HTR-8/SVneo (cell line): ENCODE measurements at places on chromosomes 3 and 15.

DNA sequence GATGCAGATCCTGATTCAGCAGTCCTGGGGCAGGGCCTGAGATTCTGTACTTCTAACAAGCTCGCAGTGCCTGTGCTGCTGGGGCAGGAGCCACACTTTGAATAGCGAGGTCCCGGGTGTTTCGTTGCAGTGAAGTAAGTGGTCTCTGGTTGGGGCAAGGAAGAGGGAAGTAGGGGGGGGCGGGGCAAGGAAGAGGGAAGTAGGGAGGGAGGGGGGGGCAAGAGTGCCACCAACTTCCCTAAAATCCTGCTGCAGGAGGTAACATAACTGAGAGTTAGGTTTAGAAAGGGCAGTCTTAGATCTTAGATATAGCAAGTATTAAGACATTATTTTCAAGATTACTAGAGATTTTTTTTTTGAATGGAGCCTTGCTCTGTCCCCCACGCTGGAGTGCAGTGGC lies 35.5 kb downstream of the CRTAP start:
- DNase-seq: no peak

DNA sequence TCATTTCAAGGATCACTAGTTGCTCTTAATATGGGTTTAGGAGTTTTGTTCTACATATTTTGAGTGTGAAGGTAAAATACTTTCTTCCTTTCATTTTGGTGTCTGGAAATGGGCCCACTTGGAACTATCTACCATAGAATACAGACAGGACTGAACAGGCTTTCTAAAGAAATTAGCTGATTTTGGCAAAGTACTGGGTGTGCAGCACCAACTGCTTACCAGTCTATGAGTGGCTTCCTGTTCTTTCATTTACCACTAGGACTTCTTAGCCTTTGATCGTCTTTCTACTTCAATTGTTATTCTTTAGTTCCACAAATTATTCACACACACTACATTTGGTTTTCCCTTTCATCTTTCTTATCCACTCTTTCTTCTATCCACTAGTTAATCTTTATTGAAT lies 1196.3 kb downstream of the ROBO1 start:
- DNase-seq: no peak

GRCh38 chr3:30649572-30650318 lies 43.3 kb downstream of the TGFBR2 start:
- no peak for DNase-seq

GRCh38 chr15:82130248-82130647 lies 84.4 kb upstream of the MEX3B start:
- no peak for DNase-seq

DNA sequence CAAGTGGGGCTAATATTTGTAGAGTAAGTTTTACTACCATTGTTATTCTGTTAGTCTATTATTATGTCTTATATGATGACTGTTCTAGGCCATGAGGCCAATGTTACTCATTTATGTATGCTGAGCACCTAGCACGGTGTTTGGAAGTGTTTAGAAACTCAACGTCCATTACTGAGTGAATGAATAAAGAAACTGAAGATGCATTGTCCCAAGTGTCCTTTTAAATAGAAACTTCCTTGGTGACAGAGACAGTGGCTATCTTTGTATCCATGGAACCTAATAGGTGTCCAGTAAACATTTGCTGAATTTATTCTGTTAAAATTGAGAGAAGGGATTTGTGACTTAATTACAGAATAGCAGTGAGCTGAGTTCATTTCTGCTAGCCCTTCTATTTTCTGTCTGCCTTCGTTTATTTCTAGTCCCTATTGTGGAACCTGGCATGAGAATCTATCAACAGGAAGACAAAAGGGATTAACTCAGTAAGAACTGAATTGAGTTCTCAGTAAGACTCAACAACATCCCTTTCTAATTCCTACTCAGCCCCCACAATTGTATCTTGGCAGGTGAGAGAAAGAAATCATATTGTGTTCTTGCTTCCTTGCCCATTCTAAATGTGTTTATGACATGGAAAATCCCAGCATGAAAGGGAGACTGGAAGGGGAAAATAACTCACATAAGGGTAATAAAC lies 246.6 kb upstream of the LRRC3B start:
- DNase-seq: no peak

DNA sequence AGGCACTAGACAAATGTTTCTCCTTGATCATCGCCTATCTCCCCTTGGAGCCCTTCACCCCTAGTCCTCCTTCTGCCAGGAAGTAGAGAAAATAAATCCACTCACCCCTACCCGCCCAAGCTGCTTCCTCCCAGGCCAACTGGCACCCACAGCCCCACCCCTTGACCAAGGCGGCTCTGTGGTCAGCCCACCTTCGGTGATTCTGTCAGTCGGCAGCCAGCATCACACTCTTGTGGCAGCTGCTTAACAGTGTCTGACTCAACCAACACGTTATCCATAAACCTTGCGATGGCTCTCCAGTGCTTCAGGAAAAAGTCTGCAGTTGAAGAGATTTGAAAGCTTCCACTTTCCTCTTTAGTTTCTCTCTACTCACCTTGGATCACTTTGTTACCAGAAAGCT lies 7.6 kb downstream of the SHF start:
- DNase-seq: no peak

GRCh38 chr3:196192036-196192523 lies 19.1 kb downstream of the ZDHHC19 start:
- DNase-seq: no peak

GRCh38 chr3:13628841-13629551 lies 80.1 kb downstream of the FBLN2 start:
- no peak for DNase-seq

- DNase-seq: no peak
These were observed 36.4 kb downstream of the DNAH1 start for GRCh38 chr3:52352566-52352965.

DNA sequence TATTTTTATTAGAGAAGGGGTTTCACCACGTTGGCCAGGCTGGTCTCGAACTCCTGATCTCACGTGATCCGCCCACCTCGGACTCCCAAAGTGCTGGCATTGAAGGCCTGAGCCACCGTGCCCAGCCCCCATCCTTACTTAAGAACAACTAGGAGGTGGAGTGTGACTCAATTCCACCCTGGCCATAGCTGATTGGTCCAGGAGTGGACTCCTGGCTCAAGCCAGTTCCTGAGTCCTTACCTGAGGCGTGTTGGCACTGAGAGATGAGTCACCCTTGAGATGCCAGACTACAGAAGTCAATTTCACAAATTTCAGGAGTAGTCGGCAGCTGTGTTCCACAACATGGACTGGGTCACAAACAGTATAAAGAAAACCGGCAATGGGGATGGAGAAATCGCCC lies 124.2 kb downstream of the SHQ1 start:
- DNase-seq: no peak

DNA sequence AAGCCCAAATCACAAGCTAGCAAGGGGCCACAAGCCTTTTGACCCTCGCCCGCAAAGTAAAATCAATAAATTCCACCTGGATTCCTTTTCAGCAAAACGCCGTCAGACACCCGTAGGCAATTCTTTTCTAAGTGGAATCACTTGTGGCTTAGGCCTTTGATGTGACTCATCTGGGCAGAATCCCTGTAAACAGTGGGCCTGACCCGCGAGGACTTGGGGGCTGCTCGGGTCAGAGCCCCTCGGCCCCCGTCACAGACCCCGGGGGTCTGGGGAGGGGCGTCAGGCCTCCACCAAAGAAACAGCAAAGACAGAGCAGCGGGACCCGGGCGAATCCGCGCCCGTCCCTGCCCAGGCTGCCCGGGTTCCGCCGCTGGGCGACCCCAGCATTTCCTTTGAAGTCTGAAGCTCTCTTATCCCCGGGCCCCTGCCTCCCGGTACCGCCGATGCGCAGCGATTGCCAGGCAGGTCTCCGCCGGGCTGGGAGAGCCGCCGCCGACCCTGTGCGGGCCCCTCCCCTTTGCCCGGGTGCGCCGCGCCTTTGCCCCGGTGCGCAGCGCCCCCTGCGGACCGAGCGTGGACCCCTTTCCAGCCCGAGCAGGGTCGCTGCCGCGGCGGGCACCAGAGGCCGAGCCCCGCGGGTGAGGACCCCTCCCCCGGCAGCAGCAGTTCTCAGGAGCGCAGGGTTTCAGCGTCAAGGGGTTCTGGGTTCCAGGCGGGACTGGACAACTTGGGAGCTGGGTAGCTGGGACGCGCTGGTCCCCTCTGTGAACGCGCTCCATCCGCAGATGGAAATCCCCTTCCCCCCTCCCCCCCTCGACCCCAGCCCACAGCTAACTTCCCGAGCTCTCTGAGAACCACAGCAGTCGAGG lies 178.3 kb downstream of the UACA start:
- peak; percentile 64 for DNase-seq

DNA sequence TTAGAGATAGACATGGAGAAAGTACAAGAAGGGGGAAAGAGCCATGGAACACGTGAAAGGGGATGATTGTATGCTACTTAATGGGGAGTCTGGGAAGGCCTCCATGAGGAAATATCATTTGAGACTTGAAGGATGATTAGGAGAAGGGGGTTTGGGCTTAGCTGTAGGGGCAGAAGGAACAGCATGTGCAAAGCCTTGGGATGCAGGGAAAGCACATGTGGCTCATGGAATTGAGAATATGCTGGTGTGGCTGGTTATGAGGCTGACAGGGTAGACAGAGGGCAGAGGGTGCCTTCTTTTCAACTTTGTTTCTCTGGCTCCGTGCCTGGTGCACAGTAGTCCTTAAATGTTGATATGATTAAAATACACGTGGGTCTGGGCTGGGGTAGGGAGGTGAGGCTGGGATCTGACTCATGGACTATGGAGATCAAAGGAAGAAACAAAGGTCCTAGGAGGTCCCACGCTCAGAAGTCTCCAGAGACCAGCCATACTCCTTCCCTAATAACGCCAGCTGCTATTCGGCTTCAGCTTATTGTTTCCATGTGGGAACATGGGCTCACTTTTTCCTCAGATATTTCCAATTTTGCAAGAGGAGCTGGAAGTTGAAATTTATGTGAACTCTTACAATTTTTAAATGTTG lies 1.1 kb downstream of the GTF2E1 start:
- DNase-seq: no peak

- DNase-seq: peak; percentile 81
These were observed 39.6 kb downstream of the TGM4 start for GRCh38 chr3:44913868-44914468.

DNA sequence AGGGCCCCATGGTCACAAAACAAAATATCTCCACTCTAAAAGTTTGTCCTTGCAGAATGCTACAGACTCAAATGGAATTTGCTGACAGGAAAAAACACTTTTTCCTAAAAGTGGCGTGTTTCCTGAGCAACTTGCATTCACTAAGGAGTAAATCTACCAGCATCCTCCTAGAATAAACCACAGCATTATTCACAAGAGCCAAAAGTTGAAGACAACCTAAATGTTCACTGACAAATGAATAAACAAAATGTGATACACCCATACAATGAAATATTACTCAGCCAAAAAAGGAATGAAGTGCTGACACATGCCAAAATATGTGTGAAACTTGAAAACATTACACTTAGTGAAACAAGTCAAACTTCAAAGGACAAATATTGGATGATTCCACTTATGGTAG lies 28.9 kb downstream of the ITGB5 start:
- no peak for DNase-seq

DNA sequence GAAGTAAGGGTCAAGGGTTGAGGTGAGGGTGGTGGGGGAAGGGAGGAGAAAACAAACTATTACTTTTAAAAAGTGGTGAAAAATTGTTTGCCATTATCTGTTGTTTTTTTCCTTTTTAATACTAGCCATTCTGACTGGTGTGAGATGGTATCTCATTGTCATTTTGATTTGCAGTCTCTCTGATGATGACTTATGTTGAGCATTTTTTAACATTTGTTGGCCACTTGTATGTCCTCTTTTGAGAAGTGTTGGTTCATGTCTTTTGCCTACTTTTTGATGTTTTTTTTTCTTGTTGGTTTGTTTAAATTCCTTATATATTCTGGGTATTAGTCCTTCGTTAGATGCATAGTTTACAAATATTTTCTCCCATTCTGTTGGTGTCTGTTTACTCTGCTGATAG lies 185.9 kb upstream of the ANKRD28 start:
- no peak for DNase-seq

DNA sequence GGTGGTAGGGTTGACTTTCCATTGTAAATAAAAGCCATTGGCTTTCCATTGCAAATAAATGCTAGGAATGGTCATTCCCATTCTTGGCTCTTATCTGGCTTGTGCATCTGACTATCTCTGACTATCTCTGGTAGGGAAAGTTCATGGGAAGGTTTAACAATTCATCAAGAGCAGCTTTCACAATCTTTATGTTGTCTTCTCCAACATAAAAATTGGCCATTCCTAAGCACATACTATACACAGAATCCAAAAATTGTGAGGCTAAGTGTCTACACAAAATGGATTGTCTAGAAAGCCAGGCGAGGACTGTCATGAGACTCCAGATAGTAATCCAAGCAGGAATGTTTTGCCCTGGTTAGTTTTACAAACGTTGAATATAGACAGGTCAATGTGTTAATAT lies 54.4 kb upstream of the WNT5A start:
- DNase-seq: no peak

DNA sequence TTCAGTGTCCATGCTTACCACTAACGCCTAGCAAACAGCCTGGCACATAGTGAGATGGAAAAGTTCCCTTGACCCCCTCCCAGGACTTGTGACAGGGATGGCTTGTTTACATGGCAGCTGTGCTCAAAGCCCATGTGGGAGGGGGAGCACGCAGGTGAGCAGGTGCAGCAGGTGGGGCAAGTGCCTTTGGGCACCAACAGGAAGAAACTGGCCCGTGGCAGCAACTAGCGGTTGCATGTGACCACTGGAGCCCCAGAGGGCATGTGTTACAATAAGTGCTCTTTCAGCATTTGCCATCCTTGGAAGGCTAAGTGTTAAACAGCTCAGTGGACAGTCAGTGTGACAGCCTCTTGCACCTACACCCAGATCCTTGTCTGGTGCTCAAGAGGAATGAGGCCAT lies 734.6 kb downstream of the TUSC7 start:
- no peak for DNase-seq
